ENCODE measurements at places on chromosomes 11 and 22.

GRCh38 chr11:78403781-78404180 lies 13.8 kb downstream of the GAB2 start:
- DNase-seq: no peak

DNA sequence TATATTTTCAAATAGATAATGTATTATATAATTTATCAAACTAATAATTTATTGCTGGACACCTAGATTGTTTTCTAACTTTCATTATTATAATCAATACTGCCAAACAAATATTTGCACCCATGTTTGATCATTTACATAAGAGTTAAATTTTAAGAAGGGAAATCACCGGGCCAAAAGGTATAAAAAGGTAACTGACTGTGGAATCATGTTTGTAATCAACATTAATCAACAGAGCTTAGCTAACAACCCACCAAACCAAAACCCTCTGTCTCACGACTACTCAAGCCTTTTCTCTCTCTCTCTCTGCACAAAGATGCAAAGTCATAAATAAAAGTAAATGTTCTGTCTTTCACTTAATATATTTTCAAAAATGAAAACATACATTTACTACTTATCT lies 14.8 kb downstream of the LPXN start:
- no peak for DNase-seq

DNA sequence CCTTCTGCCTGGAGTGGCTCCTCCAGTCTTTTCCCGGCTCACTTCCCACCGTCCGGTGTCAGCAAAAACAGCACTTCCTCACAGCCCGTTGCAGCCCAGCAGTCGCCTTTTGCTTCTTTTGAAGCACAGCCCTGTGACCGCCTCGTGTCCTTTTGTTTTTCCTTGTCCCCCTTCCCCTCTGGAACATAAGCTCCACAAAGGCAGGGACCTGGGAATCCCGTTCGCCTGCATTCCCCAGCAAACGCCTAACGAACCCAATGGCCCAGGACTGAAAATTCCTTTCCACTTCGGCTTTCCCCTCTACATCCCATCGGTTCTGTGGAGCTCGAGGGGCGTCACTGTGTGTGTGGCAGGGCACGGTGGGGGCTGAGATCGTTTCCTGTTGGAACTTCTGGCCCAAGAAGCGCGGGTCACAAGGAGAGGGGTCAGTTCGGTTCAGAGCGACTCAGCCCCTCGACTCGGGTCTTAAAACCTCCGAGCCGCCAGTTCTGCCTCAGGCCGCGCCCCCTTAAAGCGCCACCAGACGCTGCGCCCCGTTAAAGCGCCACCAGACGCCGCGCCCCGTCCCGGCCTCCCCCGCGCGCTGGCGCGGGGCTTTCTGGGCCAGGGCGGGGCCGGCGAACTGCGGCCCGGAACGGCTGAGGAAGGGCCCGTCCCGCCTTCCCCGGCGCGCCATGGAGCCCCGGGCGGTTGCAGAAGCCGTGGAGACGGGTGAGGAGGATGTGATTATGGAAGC lies 841 bp downstream of the RIC8A start:
- DNase-seq: peak; percentile 93

GRCh38 chr11:112049777-112050176 lies 24.0 kb downstream of the PIH1D2 start:
- no peak for DNase-seq

GRCh38 chr22:49768077-49768910 lies 59.4 kb downstream of the BRD1 start:
- peak; percentile 53 for DNase-seq

- no peak for DNase-seq
Measured at GRCh38 chr11:48078689-48079088, 98.3 kb downstream of the PTPRJ start.

DNA sequence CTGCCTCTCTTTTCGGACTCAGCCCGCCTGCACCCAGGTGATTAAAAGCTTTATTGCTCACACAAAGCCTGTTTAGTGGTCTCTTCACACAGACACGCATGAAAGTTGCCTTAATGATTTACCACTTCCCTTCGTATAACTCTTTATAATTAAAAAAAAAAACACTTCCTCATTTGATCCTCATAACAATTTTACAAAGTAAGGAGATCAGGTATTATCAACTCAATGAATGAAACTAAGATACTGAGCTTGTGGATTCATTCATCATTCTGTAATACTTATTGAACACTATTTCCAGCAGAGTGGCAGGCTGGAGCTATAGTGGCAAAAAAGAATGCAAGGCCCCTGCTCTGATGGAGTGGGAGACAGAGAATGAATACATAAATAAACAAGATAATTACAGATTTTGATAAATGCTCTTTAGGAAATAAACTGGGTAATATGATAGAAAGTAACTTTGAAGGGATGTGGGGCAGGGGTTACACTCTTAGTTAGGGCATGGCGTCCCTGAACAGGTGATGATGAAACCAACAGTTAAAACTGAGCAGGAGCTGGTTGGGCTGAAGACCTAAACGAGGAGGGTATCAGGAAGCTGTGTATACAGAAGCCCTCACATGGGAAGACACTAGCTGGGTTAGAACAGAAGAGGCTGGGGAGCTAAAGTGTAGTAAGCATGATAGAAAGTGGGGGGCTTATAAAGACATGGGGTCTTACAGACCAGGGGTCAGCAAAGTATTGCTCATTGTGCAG lies 5.4 kb upstream of the CRTAM start:
- DNase-seq: no peak

- DNase-seq: no peak
Measured at GRCh38 chr11:64536396-64536941, 54.6 kb upstream of the SLC22A12 start.

GRCh38 chr22:19580291-19580890 lies 56.2 kb upstream of the CLDN5 start:
- DNase-seq: no peak

DNA sequence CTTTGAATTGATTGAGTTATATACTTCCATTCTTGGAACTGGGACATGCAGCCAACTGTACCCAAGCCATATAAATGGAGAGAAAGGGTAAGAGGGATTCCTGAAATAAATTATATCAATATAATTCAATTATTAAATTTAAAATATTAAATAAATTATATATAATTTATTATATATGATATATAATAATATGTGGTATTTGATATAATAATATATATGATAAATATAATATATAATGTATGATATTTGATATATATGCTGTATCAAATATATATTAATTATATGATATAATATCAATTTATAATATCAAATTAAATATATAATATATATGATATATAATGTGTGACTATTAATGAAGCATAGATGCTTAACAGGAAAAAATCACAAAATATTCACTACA lies 677.0 kb downstream of the NELL1 start:
- DNase-seq: no peak

DNA sequence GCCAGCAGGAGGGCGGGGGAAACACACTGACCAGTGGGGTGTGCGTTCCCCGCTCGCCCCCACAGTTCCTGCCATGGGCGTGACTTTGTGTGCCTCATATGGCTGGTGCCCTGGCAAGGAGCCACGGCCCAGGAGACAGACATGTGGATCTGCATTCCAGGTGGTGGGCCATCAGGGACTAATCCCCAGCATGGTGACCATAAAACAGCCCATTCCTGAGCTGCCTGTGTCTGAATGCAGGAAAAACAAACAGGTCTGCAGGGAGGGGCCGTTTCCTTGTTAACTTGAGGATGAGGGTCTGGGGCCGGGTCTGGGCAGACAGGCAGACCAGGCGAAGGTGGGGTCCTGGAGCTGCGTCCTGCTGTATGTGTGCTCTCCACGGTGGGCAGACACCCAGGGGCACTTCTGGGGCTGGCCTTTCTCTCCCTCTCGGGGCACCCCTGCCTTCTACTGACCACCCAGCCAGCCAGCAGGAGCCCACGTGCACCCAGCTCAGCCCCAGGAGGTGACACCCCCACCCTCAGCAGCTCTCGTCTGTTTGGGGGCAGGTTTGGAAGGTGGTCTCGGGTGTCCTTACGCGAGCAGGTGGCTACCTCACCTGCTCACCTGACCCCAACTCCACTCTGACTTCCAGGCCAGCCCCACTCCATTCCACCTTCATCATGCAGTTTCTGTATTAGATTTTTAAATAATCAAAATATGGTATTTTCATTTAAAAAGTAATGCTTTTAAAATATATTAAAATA lies 120.3 kb downstream of the KCNQ1OT1 start:
- DNase-seq: no peak

DNA sequence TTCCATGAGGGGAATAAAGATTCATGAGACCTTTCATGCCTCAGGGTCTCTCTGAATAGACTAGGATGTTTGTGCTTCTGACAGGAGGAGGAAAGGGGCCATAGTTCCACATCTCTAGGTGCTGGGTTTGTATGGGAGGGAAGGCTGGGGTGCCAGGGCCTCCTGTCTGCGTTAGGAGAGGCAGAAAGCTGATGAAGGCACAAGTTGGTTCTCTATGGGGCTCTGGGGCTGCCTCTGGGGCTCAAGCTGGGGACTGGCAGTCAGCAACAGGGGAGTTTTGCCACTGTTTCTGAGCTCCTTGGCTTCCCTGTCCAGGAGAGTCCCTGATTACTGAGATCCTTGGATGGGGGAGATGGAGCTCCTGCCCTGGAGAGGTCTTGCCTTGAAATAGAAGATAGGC lies 4.1 kb downstream of the KCNE3 start:
- no peak for DNase-seq

GRCh38 chr22:26660961-26661578 lies 3.7 kb downstream of the MIAT start:
- no peak for DNase-seq

DNA sequence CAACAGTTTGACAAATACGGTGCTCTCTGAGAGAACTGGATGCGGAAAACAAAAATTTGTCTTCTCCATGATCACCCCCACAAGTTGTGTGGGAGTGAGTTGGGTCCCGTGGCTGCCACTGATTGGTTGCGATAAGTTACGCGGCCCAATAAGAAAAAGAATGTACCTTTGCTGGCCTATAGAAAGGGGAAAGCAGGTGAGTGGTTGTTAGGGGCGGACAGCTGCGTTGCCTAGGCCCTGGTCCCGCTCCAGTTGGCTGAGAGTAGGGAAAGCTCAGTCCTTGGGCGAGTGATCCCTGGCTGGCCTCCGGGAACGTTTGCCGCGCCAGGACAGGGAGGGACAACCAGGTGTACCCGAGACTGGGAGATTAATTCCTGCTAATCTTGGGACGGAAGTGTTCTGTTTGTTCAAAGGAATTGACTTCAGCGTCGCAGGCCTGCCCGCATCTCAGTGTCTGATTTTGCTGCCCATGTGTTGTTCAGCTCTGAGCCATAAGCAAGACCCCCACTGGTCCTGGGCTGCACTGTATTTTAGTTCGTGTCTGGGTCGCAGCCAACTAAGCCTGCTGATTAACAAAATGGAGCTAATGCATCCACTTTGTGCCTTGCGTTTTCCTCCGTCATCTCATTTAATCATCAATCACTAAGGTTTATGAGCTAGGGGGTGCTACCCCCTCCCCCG lies 773 bp upstream of the SYVN1 start:
- peak; percentile 98 for DNase-seq

- DNase-seq: no peak
Measured at GRCh38 chr22:38443628-38444521, 11.1 kb downstream of the KCNJ4 start.

- peak; percentile 21 for DNase-seq
Measured at GRCh38 chr11:111327908-111328624, 29.7 kb downstream of the POU2AF3 start.

Measured in muscle of leg (tissue), 16 donors.